ENCODE measurements at places on chromosomes 5 and 9.

- no peak for DNase-seq
These were observed 161.2 kb upstream of the FSTL4 start for GRCh38 chr5:133773247-133774202.

GRCh38 chr5:40518485-40518917, 161.2 kb upstream of the PTGER4 start:
- no peak for DNase-seq

GRCh38 chr5:104731331-104731730, 1168.7 kb upstream of the NUDT12 start:
- no peak for DNase-seq

GRCh38 chr5:107531308-107531707, 139.4 kb downstream of the EFNA5 start:
- no peak for DNase-seq

DNA sequence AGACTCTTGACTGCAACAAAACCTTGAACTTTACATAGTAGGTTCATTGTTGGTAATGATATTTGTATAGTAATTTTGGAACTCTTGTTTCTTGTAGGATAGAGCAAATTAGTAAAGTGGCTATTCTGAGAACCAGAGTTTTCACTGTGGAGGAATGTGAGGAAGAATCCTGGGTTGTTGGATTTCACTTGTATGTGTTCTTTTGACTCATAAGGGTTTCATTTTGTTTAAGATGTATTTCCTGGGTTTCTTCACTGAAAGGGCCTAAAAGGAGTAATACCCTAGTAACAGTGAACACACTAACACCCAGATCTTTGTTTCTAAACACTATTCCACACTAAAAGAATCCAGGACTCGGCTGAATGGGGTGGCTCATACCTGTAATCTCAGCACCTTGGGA, 20.1 kb downstream of the TTC1 start:
- no peak for DNase-seq

Measured in nucleus accumbens (tissue), 56 donors.